Renal cortex interstitium (tissue), 15 donors: ENCODE measurements at places on chromosomes 12 and 14. TPM values are rescaled to one million over a fixed set of nuclear protein-coding genes. Genes with fewer than 3 reads are reported as not detected.

SCFD1 gene
- polyA plus RNA-seq = 84.3 TPM

TMEM117 gene
- polyA plus RNA-seq = 12.3 TPM

SIX6 gene
- 0.05 TPM for polyA plus RNA-seq

IL23A gene
- 0.67 TPM for polyA plus RNA-seq

KIF21A gene
- polyA plus RNA-seq = 42.4 TPM

KRT7 gene
- 64.1 TPM for polyA plus RNA-seq

EMP1 gene
- polyA plus RNA-seq = 117 TPM

GRCh38 chr14:65528069-65528468 is 115.5 kb downstream of the FUT8 start:
- DNase-seq = no peak

DNA sequence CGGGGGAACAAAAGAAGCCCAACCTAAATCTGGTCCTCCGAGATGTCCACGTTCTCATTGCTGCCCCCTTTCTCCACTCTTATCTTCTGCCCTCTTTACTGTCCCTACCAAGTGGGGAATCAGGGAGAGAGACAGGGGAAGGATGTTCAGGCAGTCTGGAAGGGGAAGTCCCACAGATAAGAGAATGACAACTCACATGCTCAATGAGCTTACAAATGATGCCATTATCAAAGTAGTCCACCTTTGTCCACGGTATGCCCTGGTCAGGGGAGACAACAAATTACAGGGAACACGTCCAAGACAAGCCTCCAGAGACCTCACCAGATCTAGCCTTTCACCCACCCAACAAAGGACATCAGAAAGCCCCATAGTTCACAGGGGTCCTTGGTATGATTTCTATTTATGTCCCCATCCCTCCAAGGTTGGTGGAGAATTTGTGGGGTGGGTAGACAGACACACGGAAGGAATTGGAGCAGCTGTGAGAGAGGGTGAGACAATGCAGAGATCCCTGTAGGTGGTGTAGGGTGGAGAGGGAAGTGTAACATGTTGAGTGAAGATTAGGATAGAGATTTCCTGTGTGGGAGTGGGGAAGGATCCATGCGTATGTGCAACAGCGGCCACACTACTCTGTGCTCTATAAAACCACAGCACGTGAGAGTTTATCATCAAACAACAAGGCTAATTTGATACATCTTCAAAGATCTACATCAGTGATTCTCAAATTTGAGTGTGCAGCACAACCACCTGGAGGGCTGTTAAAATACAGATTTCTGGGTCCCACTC is 10.7 kb downstream of the MYO1A start:
- DNase-seq = no peak

GRCh38 chr12:64585104-64585503 is 25.2 kb upstream of the RASSF3 start:
- DNase-seq = no peak

GRCh38 chr12:132292328-132293319 is 36.8 kb downstream of the GALNT9 start:
- DNase-seq = no peak

DNA sequence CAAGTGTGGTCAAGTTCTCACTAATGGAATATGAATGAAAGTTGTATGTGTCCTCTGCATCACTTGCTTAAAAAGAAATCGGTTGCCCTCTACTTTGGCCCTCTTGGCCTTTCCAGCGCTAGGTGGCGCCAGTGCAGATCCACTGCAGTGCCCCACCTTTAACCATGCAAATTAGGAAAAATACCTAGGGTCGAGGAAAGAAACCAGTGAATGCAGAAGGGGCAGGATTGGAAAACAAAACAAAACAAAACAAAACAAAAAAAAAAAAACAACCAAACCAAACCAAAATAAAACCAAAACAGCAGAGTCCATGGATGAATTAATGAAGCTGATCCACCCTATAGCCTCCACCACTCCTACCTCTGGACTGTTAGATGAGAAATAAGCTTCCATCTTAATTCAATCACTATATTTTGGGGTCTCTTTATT is 12.9 kb upstream of the NEMF start:
- no peak for DNase-seq

GRCh38 chr12:95179011-95179410 is 38.3 kb downstream of the FGD6 start:
- no peak for DNase-seq

- DNase-seq = no peak
Measured at GRCh38 chr12:49954863-49955830, 4.6 kb downstream of the AQP2 start.

DNA sequence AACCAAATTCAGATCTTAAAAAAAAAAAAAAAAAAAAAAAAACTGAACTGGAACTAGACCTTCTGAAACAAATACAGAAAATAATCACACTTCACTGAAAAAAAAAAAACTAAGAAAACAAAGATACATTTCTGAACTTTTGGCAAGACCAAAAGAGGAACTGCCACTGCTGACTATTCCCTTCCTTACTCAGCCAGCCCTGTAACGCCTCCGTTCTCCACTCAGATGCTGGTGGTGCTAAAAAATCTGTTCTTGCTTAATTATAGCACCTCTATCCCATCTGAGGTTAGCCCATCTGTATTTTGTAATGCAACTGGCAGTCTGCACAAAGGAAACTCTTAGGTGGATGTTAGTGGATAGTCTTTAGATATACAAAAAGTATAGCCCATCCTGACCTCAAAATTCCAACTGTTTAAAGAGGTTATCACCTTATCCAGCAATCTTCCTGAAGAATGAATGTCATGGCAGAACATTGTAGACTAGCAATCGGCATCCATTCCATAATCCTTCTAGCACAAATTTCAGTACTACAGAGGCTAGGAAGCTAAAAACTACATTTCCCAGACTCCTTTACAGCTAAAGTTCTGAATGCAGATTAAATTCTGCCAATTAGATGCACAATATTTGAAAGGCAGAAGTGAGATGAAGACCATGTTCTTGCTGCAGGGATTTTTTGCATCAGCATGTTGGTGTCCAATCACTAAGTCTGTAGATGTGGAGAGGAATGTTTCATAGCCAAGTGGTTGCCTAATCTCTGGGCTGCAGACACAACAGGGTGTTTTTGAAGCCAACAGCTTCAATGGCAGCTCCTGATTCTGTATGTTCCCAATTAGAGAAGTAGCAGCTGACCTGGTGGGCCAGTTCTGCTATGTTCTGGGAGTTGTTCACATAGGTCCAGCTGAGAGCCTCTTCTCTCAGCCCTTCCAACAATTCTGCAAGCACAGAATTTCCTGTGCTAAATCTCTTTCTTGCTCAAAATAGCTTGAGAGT is 5.7 kb downstream of the MAP3K9 start:
- no peak for DNase-seq

GRCh38 chr12:14948672-14949071 is 10.3 kb upstream of the ERP27 start:
- DNase-seq = peak; percentile 49

DNA sequence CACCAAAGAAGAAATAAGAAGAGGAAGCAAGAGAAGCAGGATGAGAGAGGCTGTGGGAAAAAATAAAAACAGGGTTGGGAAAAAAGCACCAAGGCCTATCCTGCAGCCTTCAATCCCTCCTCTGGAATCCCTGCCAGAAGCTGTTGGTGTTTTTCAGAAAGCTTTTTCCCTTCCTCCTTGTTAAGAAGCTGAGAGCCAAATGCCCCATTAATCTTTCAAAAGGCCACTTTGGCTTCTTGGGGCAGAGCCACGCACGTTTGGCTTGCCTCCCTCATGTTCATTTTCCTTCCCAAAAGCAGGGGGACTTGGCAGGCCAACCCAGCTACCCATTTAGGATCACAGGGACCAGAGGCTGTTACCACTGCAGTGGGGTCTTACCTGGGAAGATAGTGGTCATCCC is 365.3 kb downstream of the NUAK1 start:
- DNase-seq = no peak

GRCh38 chr12:131683266-131684014 is 27.4 kb upstream of the SFSWAP start:
- DNase-seq = no peak

GRCh38 chr14:90553921-90554336 is 157.1 kb downstream of the CALM1 start:
- no peak for DNase-seq

- no peak for DNase-seq
Measured at GRCh38 chr14:73307261-73307660, 70.0 kb downstream of the PAPLN start.

DNA sequence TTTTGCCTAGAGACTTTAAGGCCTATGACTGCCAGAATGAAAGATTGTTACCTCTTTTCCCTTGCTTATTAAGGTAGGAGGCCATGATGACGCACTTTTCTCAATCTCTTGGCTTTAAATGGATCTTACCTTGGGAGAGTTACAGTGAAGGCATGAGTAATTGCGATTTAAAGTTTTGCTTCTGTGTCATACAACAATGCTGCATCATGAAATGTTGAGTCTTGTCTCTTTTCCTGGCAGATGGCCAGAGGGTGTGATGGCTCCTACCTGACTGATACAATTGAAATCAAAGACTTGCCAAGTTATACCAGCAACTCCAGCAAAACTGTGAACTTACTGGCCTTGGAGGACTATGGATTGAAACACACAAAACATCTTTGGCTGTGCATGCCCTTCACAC is 17.2 kb upstream of the LRRK2 start:
- DNase-seq = no peak

- no peak for DNase-seq
Measured at GRCh38 chr14:38174711-38175110, 33.0 kb upstream of the SSTR1 start.

- DNase-seq = no peak
Measured at GRCh38 chr12:119301379-119301778, 33.1 kb upstream of the CCDC60 start.

DNA sequence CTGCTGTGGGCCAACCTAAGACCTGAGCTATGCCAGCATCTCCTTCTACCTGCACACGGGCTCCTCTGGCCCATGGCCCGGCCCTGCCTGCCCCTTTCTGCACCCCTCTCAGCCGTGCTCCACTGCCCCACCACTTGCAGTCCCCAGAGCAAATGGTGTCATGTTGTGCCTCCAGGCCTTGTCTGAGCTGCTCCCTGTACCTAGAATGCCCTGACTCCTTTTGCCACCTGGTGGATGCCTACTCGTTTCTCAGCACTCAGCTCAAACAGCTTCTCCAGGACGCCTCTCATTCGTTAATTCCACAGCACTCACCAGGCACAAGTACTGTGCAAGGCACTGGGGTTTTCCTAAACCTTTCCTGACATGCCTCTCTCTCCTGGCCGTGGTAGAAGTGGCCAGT is 63.2 kb upstream of the PNMA1 start:
- no peak for DNase-seq

GRCh38 chr14:103186241-103186822 is 63.1 kb downstream of the TNFAIP2 start:
- no peak for DNase-seq

DNA sequence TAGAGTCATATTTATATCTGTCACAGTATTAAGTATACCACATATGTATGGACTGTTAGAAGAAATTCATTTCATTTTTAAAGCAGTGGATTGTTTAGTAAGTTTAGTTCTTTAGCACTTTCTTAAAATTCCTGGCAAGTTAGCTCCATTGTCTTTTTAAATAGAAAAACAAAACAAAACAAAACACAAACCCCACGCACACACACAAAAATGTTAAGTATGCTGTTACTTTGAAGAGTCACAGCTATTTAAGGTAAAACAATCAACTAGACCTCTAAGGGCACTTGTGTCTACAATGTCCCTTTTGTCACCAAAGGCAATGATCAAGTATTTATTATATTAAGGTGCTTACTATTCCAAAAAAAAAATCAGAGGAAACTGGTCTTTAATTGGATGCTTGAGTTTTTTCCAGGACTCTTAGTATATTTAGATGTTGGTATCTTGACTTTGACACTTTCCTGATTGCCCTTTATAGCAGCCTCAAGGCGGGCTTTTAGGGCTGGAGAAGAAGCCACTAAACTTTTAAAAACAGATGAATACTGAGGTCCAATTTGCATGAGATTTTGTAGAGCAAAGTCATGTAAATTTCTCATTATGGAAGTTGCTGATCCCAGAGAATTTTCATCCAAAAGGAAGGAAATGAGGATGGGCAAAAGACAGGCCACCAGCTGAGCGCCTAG is 85.5 kb upstream of the HECTD1 start:
- DNase-seq = no peak

DNA sequence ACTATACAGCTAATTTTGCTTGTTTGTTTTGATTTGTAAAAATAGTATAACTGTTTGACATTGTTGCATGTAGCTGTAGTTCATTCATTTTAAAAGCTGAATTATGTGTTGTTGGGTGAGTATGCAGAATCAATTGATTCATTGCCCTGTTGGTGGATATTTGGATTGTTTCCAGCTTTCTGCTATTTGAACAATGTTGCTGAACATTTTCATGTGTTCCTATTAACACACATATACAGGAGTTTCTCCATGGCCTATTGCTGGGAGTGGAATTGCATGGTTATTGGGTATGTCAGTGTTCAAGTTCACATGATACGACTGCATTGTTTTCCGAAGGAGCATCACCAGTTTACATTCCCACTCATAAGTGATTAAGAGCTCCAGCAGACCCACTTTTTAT is 75.3 kb downstream of the SRGAP1 start:
- no peak for DNase-seq

- DNase-seq = no peak
Measured at GRCh38 chr14:34707722-34708121, 6.7 kb downstream of the CFL2 start.

GRCh38 chr14:75042035-75042434 is 9.2 kb downstream of the MLH3 start:
- no peak for DNase-seq

DNA sequence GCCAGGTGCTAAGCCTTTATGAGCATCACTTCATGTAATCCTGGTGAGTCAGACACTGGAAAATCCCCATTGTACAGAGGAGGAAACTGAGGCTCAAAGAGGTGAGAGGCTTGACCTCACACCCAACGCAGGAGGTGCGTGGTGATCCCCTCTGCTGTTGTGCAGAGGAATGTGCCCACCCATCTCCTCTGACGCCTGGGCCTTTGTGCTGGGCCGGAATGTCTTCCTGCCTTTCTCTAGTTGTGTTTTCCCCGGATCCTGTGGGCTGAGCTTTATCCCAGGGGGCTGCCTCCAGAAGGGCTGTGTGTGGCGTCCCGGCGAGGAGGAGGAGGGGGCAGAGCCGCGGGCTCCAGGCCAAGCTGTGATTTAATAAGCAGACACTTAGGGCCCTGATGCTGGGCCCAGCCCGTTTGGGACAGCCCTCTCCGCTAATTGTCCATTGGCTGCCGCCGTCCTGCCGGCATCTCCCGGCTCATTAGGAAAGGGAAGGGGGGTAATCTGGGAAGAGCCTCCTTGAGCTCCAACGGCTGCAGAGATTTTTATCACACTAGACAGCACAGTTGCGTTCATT is 653.6 kb downstream of the MED13L start:
- no peak for DNase-seq
